ENCODE measurements at places on chromosomes 11 and 22.

DNA sequence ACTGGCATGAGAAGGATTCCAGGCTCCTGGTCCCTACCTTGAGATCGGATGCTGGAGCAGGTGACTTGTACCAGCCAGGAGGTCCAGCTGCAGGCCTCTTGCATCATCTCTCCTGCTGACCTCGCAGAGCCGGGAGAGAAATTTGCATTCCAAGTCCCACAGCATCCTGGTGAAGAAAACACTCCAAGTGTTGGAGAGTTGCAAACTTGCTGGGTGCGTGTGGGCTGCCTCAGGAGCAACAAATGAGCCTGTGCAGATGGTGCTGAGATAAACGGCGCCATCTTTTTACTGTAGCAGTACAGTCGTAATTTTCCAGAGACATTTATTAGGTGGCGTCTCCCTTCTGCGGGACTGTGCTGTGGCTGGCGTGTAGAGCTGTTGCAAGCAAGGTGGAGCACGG, 32.1 kb upstream of the ZBTB16 start:
- H3K27me3 ChIP-seq: peaks cover 40% of the 10 kb centered on the region
- H3K36me3 ChIP-seq: no peaks in the 10 kb centered on the region
- DNase-seq: no peak
- H3K4me1 ChIP-seq: no peaks in the 10 kb centered on the region
- H3K27ac ChIP-seq: no peak overlapping the region
- H3K4me3 ChIP-seq: no peak overlapping the region

GRCh38 chr22:30953206-30953605, 15.4 kb downstream of the MORC2 start:
- no peak overlapping the region for H3K27ac ChIP-seq
- DNase-seq: no peak
- H3K27me3 ChIP-seq: no peaks in the 10 kb centered on the region
- H3K4me1 ChIP-seq: no peaks in the 10 kb centered on the region

DNA sequence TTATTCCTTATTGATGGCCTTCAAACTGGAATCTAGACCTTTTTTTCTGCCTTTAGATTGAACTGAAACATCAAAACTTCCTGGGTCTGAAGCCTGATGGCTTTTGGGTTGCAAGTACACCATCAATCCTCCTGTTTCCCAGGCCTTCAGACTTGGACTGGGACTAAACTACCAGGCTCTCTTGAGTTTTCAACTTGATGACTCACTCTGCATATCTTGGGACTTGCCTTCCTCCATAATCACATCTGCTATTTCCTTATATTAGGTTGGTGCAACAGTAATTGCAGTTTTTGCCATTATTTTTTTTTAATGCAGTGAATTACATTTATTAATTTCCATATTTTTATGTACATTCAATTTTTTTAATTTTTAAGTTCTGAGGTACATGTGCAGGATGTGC, 7.0 kb downstream of the OR51B5 start:
- no peak for DNase-seq
- H3K27ac ChIP-seq: no peak overlapping the region
- no peaks in the 10 kb centered on the region for H3K4me1 ChIP-seq
- H3K27me3 ChIP-seq: no peaks in the 10 kb centered on the region

DNA sequence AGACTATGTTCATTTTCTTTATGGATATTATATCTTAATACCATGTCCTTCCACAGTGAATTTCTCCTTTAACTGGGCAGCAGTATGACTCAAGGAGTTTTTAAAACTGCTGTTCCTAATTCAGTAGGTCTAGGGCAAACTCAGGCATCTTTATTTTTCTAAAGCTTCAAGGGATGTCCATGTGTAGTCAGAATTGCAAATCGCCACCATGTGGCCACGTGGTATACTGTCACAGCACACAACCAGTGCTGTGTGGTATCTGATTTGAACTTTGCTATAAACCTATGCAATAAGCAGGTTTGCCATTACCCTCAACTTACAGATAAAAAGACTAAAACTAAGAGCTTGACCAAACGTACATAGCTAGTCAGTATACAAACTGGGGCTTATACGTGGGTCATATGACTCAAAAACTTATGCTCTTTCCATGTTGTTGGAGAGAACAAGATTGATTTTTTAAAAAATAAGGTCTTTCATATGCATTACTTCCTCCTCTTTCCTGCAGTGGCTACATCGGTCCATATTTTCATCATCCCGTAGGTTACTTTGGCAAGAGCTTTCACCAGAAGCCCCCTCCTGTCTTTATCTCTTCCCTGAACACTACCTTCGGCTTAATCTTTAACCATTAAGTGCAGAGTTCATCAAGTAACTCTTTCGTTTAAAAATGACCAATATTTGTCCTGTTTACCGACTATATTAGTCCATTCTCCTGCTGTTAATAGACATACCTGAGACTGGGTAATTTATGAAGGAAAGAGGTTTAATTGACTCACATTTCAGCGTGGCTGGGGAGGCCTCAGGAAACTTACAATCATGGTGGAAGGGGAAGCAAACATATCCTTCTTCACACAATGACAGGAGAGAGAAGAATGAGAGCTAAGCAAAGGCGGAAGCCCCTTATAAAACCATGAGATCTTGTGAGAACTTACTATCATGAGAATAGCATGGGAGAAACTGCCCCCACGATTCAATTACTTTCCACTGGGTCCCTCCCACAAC, 8.0 kb upstream of the HTATIP2 start:
- DNase-seq: peak; percentile 54
- H3K4me1 ChIP-seq: peaks cover 12% of the 10 kb centered on the region
- no peak overlapping the region for H3K27ac ChIP-seq
- no peaks in the 10 kb centered on the region for H3K36me3 ChIP-seq

GRCh38 chr11:133636711-133637355, 104.5 kb upstream of the OPCML start:
- H3K36me3 ChIP-seq: no peaks in the 10 kb centered on the region
- no peak for DNase-seq
- H3K4me3 ChIP-seq: no peak overlapping the region
- H3K27ac ChIP-seq: no peak overlapping the region
- H3K4me1 ChIP-seq: no peaks in the 10 kb centered on the region
- no peaks in the 10 kb centered on the region for H3K27me3 ChIP-seq

GRCh38 chr11:36383195-36383594, 87.1 kb downstream of the PRR5L start:
- no peak for DNase-seq
- no peaks in the 10 kb centered on the region for H3K36me3 ChIP-seq
- H3K4me1 ChIP-seq: no peaks in the 10 kb centered on the region

DNA sequence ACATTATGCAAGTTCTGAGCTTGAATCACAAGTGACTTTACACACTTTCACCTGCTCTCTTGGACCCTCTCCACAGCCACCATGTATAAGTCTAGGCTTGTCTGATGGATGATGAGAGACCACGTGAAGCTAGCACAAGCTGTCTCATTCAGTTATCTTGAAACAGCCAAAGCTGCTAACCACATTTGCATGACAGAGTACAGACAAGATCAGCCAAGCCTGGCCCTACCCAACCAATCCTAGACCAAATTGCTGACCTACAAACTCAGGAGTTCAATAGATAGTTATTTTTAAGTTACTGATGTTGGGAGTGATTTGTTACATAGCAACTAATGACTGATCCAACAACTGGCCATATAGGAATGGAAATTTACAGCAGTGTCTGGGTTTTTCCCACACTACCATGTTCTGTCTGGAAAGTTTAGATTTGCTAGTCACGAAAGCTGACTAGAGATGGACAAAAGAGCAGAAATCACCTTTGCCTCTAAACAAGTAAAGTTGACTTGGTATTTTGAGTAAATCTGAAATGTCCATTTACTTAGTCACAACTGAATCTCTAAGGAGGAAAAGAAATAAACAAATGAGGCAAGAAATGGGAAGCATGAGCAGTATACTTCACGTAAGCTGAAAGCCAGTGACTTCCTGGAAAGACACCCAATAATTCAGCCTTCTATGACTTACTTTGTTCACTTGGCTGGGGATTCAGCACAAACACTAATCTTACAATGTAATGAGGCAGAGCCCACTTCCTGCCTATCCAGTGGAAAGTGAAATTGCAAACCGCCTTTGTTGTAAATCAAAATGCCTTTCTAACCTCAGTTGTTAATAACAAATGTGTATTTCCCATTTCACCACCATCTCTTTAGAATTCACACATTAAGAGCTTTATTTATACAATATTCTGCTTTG, 101.7 kb downstream of the FAM181B start:
- DNase-seq: no peak
- no peak overlapping the region for H3K27ac ChIP-seq
- no peak overlapping the region for H3K4me3 ChIP-seq
- no peaks in the 10 kb centered on the region for H3K4me1 ChIP-seq

GRCh38 chr11:95325777-95326258, 94.8 kb upstream of the SESN3 start:
- no peaks in the 10 kb centered on the region for H3K27me3 ChIP-seq
- H3K4me1 ChIP-seq: no peaks in the 10 kb centered on the region
- DNase-seq: no peak
- H3K36me3 ChIP-seq: no peaks in the 10 kb centered on the region
- no peak overlapping the region for H3K27ac ChIP-seq

GRCh38 chr11:4156571-4156970, 62.0 kb downstream of the RRM1 start:
- no peak for DNase-seq
- no peak overlapping the region for H3K4me3 ChIP-seq
- H3K4me1 ChIP-seq: no peaks in the 10 kb centered on the region
- no peak overlapping the region for H3K27ac ChIP-seq
- no peaks in the 10 kb centered on the region for H3K27me3 ChIP-seq

GRCh38 chr22:50705219-50705691, 32.6 kb downstream of the SHANK3 start:
- no peak for DNase-seq
- no peaks in the 10 kb centered on the region for H3K27me3 ChIP-seq
- H3K36me3 ChIP-seq: no peaks in the 10 kb centered on the region
- H3K27ac ChIP-seq: no peak overlapping the region
- no peak overlapping the region for H3K4me3 ChIP-seq

DNA sequence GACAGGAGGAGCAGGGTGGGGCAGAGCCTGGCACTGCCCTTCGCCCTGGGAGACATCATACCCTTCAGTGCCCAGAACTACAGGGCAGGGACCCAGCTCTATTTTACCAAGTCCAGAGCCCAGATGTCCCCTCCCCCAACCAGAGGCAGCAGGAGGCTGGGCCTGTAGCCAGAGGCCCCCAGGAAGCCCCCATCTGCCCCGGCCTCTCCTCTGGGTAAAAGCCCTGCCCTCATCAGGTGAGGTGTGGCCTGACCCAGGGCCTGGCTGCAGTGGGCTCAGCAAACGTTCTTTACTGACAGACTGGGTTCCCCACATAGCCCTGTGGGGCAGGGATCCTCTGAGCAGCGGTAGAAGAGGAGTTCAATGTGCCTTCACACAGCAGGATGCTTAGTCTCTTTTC, 51.8 kb upstream of the SLC22A12 start:
- no peaks in the 10 kb centered on the region for H3K36me3 ChIP-seq
- no peak overlapping the region for H3K27ac ChIP-seq
- no peak overlapping the region for H3K4me3 ChIP-seq
- H3K4me1 ChIP-seq: no peaks in the 10 kb centered on the region

DNA sequence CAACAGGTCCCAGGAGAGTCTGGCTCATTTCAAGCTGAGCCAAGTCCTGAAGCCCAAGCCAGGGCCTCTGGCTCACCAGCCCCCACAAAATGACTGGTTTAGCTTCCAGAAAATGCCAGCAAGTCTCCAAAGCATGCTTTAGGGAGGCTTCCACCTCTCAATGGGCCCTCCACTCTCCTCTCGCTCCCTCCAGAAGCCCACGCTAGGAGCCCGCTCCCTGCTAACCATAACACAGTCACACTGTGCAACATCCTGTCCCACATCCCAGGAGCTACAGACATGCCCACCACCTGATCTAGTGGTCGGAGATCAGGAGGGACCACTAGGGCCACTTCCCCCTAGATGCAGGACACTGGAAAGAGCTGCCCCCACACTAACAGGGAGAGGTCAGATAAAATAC, 6.9 kb downstream of the SULT4A1 start:
- no peak for DNase-seq
- peaks cover 7% of the 10 kb centered on the region for H3K27me3 ChIP-seq
- H3K4me1 ChIP-seq: peaks cover 6% of the 10 kb centered on the region
- no peaks in the 10 kb centered on the region for H3K36me3 ChIP-seq

DNA sequence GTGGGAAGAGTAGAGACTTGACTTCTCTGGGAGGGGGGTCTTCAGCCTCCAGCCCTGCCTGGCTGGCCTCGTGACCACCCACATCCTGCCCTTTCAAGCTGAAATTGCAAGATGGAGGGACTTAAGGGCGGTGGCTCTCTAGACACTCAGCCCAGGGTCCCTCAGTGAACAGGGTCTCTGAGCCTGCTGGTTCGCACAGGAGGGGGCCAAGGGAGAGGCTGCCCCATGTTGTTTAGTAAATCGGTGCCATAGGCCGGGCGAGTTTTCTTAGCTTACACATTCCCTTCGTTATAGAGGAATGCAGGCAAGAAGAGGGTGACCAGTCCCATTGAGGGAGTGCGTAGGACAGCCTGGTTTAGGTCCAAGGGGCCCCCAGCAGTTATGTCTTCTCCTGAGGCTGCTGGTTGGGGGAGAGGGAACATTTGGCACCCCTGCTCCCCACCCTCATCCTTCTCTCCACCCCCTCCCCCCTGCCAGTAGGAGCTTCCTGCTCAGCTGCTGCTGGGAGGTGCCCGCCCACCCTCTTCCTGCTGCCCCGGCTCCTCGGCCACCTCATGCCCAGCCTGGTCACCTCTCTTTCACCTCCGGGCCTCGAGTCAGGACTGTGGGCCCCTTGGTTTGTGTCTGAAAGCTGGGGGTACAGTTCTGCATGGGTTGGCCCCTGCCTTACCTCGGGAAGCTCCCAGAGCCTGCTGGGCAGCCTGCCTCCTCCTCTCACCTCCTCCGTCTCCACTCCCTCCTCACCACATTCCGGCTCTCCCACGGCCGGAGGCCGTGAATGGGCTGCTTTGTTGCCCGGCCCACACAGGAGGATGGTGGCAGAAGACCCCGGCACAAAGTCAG, 3.9 kb downstream of the FRMD8 start:
- peaks cover 18% of the 10 kb centered on the region for H3K36me3 ChIP-seq
- peaks cover 7% of the 10 kb centered on the region for H3K4me1 ChIP-seq
- DNase-seq: no peak
- peak overlapping the region; percentile 46 for H3K27ac ChIP-seq

DNA sequence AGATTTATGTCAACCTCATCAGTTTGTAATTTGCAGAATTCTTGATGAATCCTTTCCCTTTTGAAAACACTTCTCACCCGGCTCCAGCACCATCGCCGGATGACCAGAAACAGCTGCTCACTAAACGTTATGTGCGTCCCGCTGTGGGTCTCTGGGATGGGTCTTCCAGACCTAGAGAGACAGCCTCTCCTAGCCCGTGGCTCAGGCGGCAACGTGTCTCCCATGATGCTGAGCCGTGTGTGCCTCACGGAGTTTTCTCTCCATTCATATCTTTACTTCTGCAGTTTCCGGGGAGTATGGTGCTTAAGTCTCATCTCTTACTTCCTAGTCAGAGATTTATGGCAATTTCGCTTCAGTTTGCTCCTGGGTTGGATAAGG, 25.0 kb upstream of the ACR start:
- H3K27me3 ChIP-seq: no peaks in the 10 kb centered on the region
- H3K36me3 ChIP-seq: no peaks in the 10 kb centered on the region
- DNase-seq: no peak

DNA sequence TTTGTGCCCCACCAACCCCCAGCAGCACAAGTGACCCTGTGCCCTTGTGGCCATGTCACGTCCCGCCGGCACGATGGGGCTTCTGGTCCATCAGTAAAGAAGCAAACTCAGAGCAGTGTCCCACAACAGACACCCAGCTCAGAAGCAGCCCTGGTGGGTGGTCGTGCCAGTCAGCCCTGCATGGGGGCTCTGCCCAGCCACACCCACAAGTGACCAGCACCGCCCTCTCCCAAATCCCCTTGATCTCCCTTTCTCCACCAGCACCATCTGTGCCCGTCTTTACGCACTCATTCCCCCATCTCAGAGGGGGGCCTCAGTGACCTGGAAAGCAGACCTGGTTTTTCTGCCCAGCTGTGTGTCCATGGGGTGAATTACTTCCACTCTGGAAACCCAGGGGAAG, 149.1 kb downstream of the DSCAML1 start:
- H3K27ac ChIP-seq: no peak overlapping the region
- H3K4me3 ChIP-seq: no peak overlapping the region
- H3K4me1 ChIP-seq: no peaks in the 10 kb centered on the region

Data from HCT116 (cell line).